ENCODE measurements at places on chromosomes 5 and 9.

DNA sequence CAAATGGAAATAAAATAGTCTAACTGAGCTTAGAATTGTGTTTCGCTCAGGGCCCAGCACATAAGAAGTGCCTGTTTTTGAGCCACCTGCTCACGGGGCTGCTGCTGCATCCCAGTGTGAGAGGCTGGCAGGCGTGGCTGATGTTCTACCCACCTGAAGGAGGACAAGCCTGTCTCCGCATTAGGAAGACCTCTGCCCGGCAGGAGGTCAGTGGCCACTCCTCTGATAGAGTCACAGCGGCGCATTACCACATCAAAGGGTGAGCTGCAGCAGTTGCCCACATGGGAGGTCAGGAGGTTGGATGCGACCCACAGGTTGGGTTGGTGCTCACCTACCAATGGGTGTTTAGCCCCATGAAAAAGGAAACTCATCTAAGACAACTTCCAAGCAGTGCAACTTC, 3.7 kb upstream of the SLC6A7 start:
- DNase-seq = no peak

DNA sequence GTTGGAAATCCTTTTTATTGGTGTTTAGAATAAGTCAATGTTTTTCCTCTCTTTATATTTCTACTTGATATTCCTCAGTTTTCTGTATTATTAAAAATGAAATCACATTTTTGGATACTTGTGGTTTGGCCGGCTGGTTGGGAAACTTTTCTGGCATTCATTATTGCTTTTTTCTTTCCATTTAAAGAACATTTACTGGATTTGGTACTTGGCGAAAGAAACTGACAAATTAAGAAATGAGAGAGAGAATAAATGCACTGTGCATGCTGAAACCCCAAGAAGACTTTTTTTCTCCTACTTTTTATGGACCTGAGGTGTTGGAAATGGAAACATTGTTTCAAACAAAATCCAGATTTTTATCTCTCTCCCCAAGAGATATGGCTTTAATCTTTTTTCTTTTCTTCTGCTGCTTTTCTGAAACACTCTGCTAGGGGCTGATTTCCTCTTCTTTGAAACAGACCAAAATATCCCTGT, 128.4 kb downstream of the SNX18 start:
- DNase-seq = peak; percentile 17

DNA sequence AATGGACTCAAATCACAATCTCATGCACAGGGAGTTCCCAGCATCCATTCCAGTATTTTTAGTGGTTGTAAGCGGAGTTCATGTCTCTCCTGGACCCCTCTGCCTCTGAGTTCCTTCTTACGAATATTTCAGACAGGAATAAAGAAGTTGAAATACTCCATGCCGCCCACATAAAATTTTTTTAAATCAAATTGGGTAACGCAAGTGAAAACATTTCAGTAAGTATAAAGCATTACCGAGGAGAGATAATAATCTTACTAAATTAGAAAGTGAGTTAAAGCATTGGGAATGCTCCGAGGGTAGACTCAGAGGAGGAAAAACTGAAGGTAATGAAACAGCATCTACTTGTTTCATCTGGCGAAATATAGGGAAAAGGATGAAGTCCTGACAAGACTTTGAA, 317.6 kb downstream of the ARRDC3 start:
- DNase-seq = no peak

GRCh38 chr5:103785569-103785968, 223.0 kb upstream of the NUDT12 start:
- no peak for DNase-seq

DNA sequence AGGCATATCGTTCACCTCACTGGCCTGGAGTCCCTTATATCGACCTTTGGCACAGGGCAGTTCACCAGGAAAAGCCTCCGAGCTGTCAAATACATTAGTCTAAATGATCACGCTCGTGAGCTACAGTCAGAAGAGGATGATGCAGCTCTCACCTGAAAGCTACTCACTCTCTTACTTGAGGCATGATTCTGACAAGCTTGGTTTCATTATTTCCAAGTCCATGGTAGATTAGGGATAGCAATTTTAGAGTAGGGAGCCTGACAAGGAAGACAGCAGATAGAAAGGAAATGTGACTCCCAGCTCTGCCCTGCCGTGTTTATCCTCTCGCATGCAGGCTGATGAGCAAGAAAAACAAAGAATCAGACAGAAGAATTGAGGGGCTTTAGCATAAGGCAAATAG, 98.0 kb upstream of the MAP1B start:
- DNase-seq = peak; percentile 11

GRCh38 chr9:76114144-76114543, 223.7 kb downstream of the PCSK5 start:
- peak; percentile 60 for DNase-seq
